T-helper 2 cell (primary cell): ENCODE measurements at places on chromosomes 13 and 19.

DNA sequence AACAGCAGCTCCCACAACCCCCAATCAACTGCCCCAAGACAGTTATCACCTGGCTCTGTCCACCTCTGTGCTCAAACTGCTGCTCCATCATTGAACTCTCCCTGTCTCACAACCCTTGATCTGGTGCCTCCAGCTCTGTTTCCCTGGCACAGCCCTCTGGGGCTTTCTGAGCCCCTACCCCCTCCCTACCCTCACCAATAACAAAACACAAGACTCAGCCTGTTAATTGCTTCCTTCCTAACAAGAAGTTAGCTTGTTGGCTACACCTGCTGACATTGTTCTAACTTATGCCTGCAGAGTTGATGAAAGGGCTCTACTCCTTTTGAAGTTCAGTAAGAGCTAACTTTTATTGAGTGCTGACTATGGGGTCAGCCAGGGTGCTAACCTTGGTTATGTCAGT, 99.4 kb upstream of the FNDC3A start:
- no peak for DNase-seq

DNA sequence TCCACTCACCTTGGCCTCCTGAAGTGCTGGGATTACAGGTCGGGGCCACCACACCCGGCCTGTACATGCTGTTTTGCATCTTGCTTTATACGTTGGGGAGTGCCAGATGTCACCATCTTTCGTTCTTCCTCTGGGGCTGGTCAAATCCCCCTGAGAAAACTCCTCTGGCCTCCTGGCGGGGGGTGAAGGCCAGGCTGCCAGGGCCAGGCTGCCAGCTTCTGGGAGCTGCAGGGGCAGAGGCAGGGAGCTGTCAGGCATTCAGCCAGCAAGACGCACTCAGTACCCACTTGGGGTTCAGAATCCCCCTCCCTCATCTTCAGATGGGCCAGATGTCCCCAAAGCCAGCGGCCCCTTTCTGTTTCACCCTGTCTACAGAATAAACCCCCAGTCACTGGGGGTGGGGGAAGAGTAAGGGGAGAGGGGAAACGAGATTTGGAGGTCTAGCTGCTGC, 16.1 kb downstream of the ZSWIM9 start:
- DNase-seq, result no peak

- DNase-seq, result no peak
Observed at GRCh38 chr19:51807111-51807701, 12.2 kb downstream of the FPR3 start.

DNA sequence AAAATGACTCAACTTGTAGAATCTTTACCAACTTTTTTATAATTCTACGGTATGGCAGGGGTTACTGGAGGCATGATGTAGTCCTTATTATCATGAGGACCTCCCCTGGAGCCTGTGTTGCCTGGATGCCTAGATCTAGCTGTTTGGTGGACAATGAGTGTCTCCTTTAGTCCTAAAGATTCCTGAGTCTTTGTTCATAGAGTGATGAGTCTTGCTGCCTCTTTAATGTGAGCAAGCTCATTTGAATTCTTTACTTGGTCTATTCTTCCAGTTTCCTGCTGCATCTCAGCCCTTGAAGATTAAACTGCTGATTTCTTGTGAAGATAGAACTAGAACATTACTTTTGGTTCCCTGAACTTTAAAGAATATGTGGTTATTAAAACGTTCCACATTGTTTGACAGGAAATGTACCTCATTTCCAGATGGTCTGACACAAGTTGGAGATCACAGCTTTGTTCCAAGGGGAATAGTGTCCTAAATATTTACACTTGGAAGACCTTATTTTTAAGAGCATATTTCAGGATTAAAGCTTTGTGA, 51.9 kb downstream of the SLAIN1 start:
- DNase-seq, result no peak

- no peak for DNase-seq
Observed at GRCh38 chr13:83168590-83168989, 713.7 kb downstream of the SLITRK1 start.

- DNase-seq, result no peak
Observed at GRCh38 chr19:29873801-29874575, 62.2 kb downstream of the CCNE1 start.

- DNase-seq, result no peak
Observed at GRCh38 chr19:10453852-10454251, 33.5 kb downstream of the PDE4A start.

- no peak for DNase-seq
Observed at GRCh38 chr13:52374873-52375411, 31.0 kb downstream of the THSD1 start.

DNA sequence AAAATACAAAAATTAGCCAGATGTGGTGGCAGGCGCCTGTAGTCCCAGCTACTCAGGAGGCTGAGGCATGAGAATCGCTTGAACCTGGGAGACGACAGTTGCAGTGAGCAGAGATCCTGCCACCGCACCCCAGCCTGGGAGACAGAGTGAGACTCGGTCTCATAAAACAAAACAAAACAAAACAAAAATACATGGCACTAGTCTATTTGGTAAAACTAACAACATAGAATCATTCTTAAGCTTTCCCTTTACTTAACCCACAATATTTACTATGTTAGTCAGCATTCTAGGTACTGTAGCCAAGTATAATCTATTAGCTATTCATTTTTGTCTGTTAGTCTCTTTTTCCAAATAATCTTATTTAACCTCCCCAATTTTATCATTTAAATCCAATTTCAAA, 1482.8 kb downstream of the SLITRK5 start:
- DNase-seq, result no peak

DNA sequence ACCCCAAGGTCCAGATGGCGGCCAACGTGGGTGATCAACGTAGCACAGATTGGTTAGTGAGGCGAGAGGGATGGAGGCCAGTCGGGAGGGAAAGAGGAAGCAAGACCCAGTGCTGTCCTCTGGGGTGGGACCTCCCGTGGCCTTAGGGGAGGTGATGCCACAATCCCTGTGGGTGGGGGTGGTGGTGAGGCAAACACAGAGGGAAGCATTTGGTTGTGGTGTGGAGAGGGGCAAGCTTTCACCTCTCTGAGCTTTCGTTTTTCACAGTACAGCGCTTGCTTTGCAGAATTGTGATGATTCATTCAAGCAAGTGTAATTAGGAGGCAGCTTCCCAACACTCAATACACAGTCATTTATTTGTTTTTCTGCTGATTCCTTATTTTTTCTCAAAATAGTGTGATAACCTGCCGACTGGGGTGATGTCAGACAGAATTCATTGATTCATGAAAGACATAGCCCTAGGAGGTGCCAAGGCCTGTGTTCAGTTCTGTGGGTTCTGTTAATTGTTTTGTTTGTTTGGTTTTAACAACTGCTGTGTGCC, 2.4 kb downstream of the LENG8 start:
- DNase-seq, result no peak

DNA sequence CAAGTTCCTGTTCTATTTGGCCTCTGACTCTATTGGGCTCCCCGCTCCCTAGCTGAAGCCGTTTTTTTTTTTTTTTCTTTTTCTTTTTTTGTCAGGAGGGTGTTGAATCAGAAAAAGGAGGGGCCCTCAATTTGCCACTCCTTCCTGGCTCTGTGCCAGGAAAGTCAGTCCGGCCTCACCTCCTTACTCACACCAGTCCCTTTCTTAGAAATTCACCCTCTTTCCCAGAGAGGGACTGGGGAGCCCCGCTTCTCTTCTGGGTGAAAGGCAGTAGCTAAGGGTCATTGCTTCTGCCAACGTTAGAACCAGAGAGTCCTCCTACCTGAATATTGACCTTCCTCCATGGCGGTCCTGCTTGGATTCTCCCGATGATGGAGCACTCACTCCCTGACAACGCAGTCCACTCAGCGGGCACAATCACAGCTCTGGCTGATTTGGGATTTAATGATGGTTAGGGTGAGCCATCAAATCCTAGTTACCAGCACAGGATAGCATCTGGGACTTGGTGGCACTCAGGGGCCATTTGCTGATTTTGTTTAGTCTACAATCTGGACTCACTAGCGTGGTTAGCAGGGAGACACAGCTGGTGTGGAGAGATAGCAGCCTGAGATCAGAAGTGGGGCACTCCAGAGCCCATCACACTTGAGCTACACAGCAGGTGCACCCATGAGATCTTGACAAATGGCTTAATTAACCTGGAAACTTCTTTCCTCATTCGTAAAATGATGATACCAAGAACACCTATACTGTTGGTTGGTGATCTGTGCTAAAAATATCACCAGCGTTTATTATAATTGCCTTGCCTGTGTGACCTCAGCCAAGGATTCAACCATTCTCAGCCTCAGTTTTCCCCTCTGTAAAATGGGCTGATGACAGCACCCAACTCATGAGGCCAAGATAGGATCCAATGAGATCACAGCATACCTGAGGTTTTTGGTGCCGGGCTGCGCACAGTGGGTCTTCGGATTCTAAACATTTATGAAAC, 2.2 kb downstream of the FCER2 start:
- DNase-seq, result no peak

GRCh38 chr13:40221460-40222201, 444.8 kb downstream of the FOXO1 start:
- DNase-seq, result peak; percentile 76

GRCh38 chr13:112181336-112182067, 114.6 kb downstream of the SOX1 start:
- DNase-seq, result no peak

DNA sequence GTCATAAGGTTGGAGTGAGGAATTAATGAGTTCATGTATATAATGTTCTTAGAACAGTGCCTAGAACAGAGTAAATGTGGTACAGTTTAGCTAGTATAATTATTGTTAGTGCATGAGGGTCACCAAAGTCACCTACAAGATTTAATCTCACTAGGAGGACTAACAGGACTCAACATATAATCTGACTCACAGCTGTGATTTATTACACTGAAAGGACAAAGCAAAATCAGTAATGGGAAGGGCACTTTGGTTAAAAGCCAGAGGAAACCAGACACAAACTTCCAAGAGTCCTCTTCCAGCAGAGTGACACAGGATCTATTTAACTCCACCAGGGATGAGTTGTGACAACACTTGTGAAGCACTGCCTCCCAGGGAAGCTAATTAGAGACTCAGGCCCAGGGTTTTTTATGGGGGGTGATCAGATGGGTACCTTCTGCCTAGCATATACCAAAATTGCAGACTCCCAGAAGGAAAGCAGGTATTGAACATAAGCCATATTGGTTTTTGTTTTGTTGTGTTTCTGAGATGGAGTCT, 341.2 kb upstream of the DACH1 start:
- DNase-seq, result no peak

- DNase-seq, result no peak
Observed at GRCh38 chr13:65744836-65745235, 1485.3 kb downstream of the PCDH9 start.

GRCh38 chr13:75474956-75475355, 7.0 kb downstream of the TBC1D4 start:
- no peak for DNase-seq

GRCh38 chr13:79895416-79895815, 414.5 kb downstream of the NDFIP2 start:
- no peak for DNase-seq

DNA sequence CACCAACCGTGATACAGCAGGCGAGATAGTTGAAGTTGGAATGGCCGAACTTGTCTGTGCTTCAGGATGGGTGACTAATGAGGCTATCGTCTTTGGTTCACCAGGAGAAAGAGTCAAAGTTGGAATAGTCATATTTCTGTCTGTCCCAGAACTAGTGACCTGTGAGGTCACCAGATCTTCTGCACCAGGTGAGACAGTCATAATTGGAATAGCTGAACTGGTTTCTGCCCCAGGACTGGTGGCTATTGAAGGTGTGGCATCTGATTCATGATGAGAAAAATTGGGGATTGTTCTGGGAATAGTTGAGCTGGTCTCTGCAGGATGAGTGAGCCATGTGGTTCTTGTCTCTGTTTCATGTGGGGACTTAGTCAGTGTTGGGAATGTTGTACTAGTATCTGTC, 71.6 kb downstream of the MUC16 start:
- no peak for DNase-seq

DNA sequence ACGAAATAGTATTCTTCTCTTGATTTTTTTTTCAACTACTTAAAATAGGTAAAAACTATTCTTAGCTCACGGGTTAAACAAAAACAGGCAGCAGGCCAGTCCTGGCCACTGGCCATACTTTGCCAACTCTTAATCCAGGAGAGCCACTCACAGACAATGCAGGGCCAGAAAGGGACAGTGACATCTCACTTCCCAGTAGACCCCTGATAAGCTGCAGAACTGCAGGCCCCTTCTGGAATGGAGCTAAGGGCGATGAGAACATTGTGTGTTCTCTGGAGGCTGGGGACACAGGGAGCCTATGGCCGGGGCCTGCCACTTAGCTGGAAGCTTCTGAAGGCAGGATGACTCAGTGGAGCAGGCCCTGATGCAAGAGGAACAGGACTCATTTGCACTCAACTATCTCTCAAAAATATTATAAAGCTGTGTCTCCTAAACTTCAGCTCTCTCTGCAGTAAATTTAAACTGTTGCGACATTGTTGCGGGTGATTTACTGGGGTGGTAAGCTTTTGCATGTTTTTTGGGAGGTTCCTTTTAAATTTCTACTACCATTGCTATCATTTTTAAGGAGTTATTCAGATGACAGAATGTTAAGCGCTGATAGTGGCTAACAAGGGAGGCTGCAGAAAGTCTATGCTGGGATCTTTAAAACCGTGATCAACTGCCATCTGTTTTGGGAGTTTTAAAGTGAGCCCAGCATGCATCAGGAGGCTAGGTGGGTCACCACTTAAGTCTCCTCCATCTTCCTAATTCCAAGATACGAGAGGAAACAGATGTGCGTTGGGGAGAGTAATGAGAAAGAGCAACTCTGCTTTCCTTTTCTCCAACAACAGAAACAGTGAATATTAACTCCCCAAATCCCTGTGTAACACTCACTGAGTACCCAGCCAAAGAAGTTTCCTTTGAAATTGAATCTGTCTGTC, 33.2 kb upstream of the KATNAL1 start:
- no peak for DNase-seq

DNA sequence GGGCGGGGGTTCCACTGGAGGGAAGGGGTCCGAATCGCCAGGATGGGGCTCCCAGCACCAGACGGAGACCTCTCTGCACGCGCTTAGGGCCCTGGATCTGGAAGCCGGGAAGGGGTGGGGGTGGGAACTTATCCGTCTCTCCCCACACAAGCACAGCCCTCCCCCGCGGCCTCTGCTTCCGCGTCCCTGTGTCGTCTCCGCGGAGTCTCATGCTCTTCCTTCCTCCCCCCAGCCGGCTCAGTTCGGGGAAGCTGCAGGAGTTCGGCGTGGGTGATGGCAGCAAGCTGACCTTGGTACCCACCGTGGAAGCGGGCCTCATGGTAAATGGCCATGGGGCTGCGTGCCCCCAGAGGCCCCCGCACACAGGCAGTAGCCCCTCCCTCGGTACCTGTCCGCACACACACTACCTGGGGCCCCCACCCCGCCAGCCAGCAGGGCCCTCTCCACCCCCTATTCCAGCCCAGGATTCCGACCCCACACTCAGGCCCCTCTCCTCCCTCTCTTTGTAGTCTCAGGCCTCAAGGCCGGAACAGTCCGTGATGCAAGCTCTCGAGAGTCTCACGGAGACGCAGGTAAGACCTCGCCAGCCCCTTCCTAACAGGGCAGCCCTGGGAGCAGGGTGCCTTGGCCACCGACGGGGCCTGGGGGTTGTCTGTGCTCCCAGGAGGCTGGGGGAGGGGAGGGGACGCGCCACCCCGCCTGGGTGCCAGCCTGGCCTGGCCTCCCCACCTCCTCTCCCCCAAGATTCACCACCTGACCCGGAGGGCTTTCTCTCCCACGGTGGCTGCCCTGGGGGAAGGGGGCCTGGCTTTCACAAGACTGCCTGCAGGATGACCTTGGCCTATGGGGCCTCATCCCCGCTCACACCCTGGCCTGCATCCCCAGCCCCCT, 3.2 kb downstream of the MIDN start:
- no peak for DNase-seq
